Activated gamma-delta T cell treated with Interleukin-2 at 50 U/mL for 16 hours (primary cell): ENCODE measurements at places on chromosomes 16 and 17.

GRCh38 chr17:4176808-4177472, 33.9 kb downstream of the CYB5D2 start:
- DNase-seq: no peak

- no peak for DNase-seq
Measured at GRCh38 chr17:76840884-76841775, 27.1 kb upstream of the MGAT5B start.

- DNase-seq: no peak
Measured at GRCh38 chr16:20803192-20803560, 3.1 kb downstream of the ERI2 start.

DNA sequence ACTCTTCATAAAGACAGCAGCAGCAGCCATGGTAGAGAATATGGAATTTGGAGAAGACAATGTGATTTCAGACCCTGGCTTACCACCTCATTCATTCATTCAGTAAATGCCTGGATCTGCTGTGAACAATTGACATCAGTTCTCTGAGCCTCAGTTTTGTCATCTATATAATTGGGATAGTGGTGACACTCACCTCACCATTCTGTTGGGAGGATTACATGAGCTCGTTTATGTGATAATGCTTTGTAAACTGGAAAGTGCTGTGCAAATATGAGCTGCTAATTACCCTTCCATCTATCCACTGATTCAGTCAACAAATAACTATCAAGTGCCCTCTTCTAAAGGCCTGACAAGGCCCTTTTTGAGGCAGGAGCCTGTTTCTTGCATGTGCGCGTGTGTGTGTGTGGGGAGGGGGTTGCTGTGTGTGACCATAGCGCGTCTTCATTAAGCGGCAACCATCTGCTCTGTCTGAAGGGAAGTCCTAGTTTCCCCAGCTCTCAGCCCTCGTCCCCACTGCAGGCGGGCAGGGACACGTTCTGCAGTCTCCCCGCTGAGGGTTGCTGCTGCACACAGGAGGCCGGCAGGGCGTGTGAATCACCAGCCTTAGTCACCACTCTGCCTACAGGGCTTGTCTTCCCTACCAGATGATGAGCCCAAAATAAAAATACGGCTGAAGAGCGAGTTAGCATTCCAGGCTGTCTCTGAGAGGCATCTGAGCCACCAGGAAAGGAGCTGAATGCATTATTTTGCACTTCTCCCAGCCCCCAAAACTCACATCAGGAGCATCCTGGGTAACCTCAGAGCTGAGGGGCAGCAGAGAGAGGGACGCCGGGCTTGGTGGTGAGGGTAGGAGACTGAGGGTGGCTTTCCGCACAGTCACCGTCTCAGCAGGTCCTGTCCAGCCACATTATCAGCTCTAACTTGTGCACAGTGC, 19.9 kb downstream of the ARL4D start:
- no peak for DNase-seq

DNA sequence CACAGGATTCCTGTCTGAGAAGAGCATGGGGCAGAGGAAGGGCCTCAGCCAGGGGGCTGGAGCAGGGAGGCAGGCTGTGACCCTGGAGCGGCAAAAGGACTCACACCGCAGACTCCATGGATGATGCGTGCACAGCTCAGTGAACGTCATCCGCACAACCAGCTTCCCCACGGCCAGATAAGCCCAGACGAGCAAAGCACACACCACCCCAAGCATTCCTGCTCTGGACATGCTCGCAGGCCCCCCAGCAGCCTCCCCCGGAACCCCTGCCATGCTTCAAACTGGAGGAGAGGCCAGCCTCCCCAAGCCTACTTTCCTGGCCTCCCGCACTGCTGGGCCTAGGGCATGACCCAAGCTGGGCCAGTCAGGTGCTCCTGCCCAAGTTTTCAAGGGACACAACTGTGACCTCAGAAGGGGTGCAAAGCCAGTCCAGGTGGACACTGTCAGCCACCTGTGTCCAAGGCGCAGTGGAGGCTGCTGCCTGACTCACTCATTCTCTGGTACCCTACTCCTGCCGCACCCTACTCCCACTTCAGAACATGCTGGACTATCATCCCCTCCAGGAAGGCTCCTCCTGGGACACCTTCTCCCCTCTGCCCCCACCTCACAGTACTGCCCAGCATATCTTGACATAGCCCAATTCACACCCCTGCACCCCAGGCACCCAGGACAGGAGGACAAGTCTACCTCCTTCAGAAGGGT, 4.8 kb downstream of the BCAR1 start:
- no peak for DNase-seq

GRCh38 chr17:65756760-65757159, 195.3 kb upstream of the AXIN2 start:
- DNase-seq: no peak

DNA sequence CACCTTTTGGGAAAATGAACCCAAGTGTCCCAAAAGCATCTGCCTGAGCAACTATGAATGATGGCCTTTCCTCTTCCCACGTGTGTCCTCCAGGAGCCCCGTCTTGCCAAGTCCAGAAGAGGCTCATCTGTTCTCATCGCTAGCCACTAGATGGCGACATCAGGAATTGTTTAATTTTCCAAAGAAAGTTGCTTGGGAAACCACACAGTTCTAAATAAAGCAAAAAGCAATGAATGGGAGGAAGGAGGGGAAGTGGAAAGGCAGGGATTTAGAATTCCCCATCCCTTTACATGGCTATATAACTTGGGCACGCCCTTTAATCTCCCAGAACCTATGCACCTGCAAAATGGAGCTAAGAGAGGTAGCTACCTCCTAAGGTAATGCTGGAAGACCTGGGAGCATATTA, 9.0 kb upstream of the CDH5 start:
- DNase-seq: no peak

DNA sequence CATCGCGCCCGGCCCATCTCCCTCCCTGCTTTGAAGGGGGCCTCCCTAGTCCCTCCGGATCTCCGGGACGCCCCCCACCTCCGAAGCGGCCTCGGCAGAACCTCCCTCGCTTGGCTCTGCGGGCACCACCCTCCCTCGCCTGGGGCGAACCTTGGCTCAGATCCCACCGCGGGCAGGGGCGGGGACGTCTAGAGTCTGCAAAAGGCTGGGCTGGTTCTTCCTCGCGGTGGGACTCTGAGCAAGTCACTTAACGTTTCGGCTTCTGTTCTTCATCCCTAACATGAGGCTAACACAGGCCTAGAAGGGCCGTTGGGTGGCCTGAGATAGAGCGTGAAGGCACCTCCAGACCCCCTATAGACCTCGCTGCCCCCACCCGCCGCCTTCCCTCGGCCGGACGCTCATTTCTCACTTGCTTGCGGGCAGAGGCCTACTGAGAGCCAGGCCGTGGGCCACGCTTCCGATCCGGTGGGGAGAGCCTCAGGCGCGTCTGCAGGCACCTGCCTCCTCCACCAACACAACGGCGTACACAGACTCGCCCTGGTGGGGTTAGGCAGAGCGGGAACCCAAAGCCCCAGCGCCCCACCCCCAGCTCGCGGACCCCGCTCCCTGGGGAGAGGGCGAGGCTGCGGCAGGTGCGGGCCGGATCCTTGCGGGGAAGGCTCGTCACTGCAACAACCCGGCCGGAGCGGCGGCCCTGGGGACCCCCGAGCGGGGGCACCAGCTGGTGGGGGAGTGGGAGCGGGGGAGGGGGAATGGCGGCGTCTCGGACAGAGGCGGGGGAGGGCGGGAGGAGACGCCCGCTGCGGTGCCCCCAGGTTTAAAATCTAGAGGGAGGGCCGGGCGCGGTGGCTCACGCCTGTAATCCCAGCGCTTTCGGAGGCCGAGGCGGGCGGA, 5.4 kb downstream of the MYO1C start:
- DNase-seq: peak; percentile 72

DNA sequence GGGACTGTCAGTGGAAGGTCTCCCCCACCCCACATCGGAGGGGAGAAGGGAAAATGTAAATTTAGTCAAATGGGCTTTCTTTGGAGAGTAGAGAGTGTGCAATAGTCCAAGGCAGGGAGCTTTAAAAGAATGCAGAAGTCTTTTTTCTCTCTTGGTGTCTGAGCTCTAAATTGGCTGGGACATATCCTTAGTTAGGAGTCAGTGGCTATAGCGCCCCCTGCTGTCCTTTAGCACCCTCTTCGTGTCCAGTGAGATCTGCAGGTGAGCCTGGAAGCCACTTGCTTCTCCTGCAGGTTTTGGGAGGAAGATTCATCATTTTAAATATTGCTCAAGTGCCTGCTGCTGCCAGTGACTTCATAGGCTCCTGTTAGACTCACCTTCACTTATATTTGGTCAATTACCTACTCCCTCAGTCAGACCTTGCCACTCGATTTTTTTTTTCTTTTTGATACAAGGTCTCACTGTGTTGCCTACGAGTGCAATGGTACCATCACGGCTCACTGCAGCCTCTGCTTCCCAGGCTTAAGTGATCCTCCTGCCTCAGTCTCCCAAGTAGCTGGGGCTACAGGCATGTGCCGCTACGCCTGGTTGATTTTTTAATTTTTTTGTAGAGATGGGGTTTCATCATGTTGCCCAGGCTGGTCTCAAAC, 174.8 kb downstream of the PRKCB start:
- DNase-seq: peak; percentile 82

GRCh38 chr17:40443988-40444899, 994 bp downstream of the IGFBP4 start:
- no peak for DNase-seq

- DNase-seq: no peak
Measured at GRCh38 chr17:43983196-43983514, 21.3 kb upstream of the NAGS start.

DNA sequence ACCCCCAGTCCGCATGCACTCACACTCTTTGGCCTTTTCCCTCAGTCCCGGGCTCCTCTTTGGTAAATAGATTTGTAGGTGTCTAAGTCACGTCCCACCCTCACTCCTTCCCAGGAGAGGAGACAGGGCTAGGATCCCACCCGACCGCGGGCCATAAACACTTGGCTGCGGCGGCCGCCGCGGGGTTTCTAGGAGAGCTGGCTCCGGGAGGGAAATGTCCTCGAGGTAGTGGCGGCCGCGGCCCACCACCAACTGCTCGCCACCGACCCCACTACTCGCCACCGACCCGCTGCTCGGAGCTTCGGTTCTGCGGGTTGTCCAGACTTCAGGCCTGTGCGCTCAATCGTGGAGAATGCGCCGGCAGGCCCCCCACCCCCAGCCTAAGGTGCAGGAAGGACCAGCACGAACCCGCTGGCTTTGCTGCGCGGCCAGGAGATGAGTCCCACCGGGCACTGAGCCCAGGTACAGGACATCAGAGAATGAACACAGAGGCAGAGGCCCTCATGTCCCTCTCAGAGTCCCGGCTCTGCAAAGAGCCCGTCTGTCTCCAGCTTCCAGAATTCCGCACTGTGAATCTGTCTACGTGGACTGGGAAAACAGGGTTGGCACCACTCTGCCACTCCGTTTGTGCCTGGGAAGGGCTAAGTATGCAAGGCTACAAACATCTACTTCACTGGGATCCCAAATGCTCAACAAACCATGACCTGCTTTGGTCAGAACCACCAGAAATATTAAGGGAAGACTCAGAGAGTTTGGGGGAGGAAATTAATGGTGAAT, 2.5 kb downstream of the PRAC2 start:
- DNase-seq: no peak

- DNase-seq: no peak
Measured at GRCh38 chr17:51435171-51435552, 174.8 kb downstream of the UTP18 start.

- no peak for DNase-seq
Measured at GRCh38 chr17:57226793-57227192, 29.5 kb upstream of the MSI2 start.

DNA sequence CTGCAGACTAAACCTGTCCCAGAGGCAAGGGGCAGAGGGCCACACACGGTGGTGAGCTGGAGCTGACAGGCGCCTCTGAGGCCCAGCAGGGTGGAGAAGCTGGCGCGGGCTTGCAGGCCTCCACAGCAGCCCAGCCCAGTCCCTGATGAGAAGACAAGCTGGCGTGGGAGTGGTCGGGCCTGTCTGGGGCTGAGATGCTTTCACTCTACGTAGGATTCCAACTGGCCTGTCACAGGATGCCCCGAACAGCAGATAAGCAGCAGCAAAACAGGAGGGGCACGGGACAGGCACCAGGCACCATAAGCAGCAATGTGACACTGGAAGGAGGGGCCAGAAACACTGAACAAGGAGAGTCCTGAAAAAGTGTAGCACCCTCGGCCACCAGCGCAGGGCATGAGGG, 40.1 kb downstream of the PEMT start:
- no peak for DNase-seq

DNA sequence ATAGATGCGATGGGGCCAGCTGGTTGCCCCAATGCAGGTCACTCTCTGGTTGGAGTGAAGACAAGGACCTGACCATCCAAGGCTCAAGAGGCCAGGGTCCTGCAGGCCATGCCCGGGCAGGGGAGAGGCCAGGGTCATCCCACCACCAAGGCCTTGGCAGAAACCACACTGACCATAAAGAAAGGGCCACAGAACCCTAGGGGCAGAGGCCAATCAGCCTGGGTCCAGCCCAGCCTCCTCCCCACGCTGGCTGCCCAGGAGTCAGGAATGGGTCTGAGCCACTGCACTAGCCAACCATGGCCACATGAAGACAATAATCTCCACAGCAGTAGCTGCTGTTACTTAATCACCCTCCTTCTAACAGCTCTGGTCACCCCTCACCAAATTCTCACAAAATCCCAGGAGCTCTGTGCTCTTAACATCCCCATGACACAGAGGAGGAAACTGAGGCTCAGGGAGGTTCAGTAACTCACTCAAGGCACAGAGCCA, 10.2 kb upstream of the BCAR1 start:
- no peak for DNase-seq

DNA sequence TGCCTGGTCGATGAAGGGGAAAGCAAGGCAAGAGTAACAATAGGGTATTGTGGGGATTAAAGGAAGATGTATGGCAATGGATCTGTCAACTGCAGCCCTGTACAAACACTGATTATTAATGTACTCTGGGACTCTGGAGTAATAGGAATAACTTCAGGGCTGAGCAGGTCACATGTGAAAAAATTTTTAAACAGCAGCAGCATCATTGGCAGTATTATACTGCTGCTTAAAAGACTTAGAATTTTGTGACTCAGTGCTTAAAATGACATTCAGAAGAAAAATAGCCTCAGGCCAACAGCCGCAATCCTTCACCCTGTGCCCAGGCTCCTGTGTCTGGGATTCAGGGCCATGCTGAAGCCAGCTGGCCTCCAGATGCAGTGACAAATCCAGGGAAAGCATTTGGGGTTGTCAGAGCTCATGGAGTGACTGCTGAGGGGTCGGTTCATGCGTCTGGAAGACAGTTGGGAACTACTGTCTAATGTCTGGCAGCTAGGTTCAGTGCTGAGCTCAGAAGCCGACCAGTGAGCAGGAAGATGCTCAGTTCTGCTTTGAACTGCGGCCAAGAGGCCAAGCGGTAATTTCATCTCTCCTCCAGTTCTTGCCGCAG, 22.2 kb downstream of the TEX2 start:
- DNase-seq: no peak

DNA sequence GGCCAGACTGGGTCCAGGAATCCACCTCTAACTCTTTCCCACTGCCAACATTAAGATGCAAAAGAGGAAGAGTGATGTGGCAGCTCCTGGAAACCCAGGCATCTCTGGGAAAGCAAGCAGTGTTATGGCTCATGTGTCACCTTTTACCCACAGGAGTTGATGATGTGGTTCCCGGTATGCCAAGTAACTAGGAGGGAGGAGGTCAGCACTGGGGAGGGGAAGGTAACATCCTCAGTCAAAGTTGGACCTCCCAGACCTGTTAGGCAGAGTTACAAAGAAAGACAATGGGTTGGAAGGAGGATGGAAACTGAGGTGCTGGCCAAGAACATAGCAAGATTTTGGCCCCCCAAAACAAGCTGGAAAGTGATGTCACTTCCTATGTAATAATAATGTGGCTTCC, 11.4 kb downstream of the KRABD2 start:
- no peak for DNase-seq

- DNase-seq: no peak
Measured at GRCh38 chr16:9159839-9160550, 68.6 kb downstream of the HAPSTR1 start.

GRCh38 chr16:11980136-11980844, 3.8 kb downstream of the SNX29 start:
- DNase-seq: no peak

- DNase-seq: no peak
Measured at GRCh38 chr16:3520841-3521240, 20.0 kb downstream of the CLUAP1 start.
